NAMALWA (cell line): ENCODE measurements at places on chromosomes 12 and 14.

DNA sequence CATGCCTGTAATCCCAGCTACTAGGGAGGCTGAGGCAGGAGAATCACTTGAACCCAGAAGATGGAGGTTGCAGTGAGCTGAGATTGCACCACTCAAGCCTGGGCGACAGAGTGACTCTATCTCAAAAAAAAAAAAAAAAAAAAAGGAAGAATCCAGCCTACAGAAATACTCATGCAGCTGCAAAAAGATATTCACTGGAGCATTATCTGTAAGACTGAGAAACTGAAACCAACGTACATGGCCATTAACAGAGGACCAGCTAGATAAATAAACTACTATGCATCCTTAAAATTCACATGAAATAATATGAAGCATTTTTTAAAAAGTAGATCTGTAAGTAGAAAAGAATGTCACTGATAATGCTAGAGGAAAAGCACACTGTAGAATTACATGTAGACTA, 3.5 kb downstream of the SLC7A7 start:
- DNase-seq = peak; percentile 78

DNA sequence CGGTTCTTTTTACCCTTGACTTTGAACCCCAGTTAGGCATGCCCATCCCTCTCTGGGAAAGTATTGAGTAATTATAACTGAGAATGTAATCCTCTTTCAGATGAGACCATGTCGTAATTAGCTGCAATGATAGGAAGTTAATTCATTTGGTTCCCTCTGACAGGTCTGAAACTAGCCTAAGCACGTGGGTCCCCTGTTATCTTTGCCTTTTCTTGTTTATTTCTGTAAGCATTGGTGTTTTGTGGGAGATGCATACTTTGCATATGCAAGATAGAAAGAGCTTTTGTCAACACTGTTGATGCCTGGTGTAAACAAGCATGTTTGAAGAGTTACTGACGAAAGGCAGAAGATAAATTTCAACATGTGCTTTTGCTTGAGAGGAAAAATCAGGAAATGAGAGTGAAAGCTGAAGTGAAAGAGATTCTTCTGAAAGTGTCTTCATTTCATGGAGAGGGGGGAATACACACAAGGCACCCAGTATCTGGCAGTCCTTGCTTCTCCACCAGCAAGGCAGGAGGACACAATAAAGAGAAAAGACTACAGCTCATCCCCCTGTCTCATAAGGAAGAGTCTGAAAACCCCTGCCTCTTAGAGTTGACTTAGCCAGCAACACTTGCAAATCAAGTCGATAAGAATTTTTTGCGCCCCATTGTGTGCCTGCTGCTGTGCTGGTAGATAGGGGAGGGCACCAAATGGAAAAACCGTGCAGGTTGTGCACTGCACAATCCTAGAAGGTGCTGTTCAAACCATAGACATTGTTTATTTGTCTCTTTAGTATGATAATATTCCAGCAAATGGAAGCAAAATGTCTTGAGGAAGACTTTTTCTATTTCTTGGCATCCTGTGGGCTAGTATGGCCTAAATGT, 77.8 kb downstream of the SLC24A4 start:
- peak; percentile 65 for DNase-seq

- DNase-seq = no peak
These were observed 24.9 kb downstream of the CCDC88C start for GRCh38 chr14:91392623-91393303.

- DNase-seq = no peak
These were observed 224.6 kb upstream of the FOXN3 start for GRCh38 chr14:89641495-89642175.

DNA sequence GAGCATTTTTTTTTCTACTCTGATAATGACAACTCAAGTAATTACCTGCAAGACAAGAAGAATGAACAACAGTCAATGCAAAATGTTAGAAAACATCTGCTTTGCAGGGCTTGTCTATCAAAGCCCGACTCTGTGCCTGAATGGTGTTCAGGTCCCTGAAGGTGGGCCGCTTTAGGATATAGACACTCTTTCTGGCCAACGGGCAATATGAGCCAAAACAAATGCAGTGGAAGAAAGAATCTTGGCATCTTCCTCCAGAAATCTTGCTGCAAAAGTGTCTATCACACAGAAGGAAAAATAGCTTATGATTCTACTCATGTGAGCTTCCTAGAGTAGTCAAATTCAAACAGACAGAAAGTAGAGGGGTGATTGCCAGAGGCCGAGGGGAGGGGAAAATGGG, 32.7 kb downstream of the FOS start:
- no peak for DNase-seq
